ENCODE measurements at places on chromosomes 2 and 18. TPM values are rescaled to one million over a fixed set of nuclear protein-coding genes. Genes with fewer than 3 reads are reported as not detected.

The PDE1A gene
- total RNA-seq = 2.9 TPM

GRCh38 chr2:14982790-14983189 is 350.3 kb downstream of the LRATD1 start:
- no peak for DNase-seq

GRCh38 chr18:76855594-76855993 is 33.2 kb downstream of the ZNF236 start:
- no peak for DNase-seq

GRCh38 chr2:71849607-71850305 is 297.9 kb downstream of the CYP26B1 start:
- DNase-seq = no peak

- DNase-seq = no peak
These were observed 34.5 kb upstream of the CCDC88A start for GRCh38 chr2:55454121-55454520.

GRCh38 chr2:166614029-166614428 is 120.0 kb upstream of the SCN7A start:
- no peak for DNase-seq

GRCh38 chr2:84912984-84913383 is 7.5 kb downstream of the TMSB10 start:
- DNase-seq = no peak
